ENCODE measurements at places on chromosomes 7 and 10.

DNA sequence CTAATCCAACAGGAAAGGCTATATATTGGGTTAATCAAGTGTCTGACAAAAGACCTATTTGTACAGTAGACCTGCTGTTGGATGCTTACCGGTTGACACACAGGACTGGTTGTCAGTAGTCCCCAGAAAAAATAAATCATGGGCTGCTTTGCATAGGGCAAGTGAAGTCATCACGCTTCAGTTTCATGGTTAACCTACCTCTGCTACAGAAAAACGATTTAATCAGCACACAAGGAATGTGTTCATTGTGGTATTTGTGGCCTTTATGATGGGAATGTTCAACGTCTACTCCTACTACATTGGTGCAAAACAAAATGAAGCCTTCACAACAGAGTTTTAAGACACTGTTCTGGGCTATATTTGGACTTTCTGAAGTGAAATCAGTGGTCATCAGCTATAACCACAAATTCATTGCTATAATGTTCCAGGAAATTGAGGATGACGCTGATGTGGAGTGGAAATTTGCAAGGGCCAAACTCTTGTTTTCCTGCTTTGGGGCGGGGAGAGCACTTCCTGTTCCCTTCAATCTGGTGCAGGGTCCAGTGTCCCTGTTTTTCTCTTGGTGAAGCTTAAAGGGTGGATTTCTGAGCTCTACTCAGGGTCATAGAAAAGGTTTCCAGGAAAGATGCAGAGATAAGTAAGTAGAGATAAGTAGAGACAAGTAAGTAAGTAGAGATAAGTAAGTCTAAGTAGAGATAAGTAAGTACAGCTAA, 39.3 kb upstream of the GGCT start:
- no peak for DNase-seq

GRCh38 chr10:86664341-86665217, 3.7 kb upstream of the LDB3 start:
- DNase-seq: no peak

DNA sequence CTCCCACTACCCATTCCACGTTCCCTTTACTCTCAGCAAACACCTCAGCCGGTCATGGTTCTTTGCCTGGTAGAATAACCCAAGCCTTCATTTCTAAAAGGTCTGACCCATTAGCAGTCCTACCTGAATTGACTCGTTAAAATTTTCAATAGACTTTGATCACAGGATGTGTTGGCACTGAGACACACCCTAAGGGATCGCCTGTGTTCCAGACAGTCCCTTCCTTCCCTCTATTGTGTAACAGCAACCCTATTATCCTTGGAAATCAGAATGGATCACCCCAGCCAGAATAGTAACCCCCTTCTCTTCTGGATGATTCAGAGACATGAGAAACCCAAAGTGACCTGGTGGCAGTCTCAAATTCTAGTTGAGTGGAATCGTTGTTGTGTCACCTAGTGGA, 20.4 kb upstream of the FAM171A1 start:
- no peak for DNase-seq

DNA sequence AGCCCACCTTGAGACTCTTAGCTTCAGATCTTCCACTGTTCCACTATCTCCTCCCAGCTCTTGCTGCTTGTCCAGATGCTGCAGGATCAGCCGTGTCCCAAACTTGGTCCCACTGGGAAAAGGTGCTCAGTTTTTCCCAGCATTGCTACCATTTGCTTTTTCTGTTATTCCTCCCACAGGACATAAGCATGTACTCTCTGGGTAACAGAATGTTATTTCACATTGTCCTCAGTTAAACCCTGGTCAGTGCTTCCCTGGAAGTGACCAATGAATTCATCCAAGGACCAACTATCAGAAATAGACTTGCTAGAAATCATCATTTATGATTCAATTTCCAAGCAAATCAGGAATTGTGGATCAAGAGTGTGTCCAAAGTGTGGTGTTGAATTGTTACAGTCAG, 179.2 kb upstream of the ZNF32 start:
- DNase-seq: no peak

DNA sequence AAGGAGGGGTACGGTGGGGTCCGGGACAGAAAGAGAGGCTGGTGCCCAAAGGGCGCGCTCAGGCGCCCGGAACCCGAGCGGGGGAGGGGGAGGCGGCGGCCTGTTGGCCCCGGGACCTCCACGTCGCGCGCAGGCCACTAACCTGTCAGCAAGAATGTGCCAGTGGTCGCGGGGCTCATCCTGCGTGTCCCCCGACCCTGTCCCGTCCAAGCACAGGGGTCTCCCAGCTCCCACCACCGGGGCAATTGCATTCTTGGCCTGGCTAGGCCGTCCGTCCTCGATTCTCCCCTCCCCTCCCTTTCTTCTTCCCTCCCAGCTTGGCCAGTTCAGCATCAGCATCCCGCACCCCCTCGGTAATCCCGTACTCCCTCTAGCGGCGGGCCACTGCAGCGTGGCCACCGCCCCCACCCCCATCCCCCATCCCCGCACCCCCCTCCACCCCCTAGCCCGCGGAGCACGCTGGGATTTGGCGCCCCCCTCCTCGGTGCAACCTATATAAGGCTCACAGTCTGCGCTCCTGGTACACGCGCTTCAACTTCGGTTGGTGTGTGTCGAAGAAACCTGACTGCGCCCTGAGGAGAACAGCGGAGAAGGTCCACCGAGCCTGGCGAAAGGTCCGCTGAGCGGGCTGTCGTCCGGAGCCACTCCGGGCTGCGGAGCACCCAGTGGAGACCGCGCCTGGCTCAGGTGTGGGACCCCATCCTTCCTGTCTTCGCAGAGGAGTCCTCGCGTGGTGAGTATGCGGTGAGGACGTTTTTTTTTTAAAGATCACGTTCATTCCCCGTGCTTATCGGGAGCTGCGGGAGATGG, at the start of gene SGCE:
Gene SGCE (minus strand): TSS at position 286 of the 810 bp plus-strand sequence. CDS start 35 bp downstream, at position 251.
- DNase-seq: no peak

DNA sequence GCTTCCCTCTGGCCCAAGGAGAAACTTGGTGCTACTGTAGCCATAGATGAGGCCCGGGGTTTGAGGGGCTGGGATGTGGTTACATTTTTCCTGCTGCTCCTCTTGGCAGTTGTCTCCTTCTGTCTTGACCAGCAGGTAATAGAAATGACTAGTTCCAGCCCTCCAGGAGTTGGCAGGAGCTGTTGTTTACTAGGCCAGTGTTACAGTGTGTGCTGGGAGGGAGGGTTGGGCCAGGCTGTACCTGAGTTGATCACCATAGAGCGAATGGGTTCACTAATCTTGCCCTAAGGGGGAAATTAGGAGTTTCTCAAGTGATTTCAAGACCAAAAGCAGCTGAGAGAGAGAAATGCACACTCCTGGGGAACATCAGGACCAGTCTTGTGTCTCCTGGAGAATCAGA, 34.9 kb downstream of the PAX2 start:
- DNase-seq: no peak

- DNase-seq: no peak
Observed at GRCh38 chr10:4315551-4315950, 510.5 kb upstream of the AKR1E2 start.

DNA sequence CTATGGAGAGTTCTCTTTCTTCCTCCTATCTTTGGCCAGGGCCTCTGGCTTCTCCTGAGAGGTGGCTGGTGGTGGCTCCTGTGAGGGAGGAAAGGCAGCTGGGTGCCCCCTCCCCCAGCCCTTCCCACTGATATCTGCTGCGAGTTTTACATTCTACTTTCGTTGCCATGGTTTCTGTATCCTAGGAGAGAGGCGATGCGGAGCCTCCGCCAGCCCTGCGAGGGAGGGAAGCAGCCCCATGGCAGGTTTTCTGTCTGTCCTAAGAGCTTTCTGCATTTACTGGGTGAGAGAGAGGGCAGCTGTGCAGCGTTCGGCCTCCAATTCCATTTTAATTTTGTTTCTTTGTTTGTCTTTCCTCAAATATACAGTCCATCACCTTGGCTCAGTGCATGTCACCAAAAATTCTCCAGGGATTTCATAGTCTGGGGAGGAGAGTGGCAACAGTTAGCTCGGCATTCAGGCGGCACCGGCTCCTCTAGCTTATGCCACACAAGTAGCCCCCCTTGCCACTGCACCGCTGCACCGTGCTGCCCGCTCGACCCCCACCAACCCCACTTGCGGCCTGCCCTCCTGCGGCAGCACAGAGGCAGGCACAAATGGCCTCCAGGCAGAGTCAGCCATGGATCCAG, 20.4 kb downstream of the DNAJB12 start:
- no peak for DNase-seq

DNA sequence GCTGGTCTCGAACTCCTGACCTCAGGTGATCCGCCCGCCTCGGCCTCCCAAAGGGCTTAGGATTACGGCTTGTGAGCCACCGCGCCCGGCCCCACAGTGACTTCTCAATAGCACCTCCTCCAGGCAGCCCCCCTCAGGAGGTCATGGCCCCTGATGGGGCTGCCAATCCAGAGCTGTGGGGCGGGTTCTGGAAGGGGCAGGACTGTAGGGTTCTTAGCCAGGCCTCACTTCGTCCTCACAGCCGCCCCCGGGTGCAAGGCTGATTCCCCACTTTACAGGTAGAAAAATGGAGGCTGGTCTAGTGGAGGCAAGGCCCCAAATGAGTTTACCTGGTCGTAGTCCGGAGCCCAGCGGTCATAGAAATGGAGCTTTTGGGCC, 638 bp downstream of the METTL27 start:
- DNase-seq: no peak

GRCh38 chr7:157863906-157864810, 527.4 kb downstream of the DNAJB6 start:
- no peak for DNase-seq

- no peak for DNase-seq
Observed at GRCh38 chr10:16828114-16828568, 10.9 kb upstream of the RSU1 start.
